ENCODE measurements at places on chromosomes 3 and 15.

DNA sequence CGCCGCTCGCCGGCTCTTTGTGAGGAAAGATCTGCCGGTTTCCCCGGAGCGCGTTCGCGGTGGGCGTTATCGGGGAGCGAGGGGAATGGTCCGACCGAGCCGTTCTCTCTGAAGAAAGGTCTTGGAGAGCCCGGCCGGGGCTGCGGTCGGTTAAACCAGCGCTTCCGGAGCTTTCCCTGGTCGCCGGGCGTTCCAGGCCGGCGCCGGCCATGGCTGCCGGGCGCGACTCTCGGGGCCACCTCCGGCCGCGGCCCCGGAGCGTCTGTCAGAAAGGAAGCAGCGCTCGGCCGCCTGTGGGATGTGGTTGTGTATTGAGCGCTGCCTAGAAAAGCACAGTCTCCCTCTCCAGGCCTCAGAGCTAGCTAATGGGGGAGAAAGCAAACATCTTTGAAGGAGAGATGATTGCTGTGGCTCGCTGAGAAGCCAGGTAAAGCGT is 731 bp downstream of the FYTTD1 start:
- DNase-seq: peak; percentile 80

- peak; percentile 94 for DNase-seq
Measured at GRCh38 chr3:160449636-160450598, at the start of gene TRIM59. TSS of gene TRIM59 (minus strand) at chr3:160449786. CDS start at chr3:160439183, 10,603 bp downstream.

- no peak for DNase-seq
Measured at GRCh38 chr3:14290631-14291385, 111.6 kb upstream of the SLC6A6 start.

DNA sequence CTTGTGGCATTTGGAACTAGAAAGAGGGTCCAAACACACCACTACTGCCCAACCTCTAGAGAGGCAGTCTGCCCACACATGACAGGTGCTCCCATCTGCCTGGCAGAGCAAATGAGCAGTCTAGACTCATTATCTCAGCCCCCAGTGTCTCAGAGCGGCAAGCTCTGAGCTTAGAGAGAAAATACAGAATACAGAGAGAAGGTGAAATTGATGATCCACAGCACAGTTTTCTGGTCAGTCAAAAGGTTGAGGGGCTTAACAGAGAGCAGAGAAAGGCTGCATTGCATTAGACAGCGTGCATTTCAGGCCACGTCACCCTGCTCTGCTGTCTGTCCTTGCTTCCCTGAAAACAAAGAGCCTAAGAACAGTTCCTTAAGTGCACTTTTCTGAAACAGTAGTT is 135.1 kb downstream of the KCNMB2 start:
- DNase-seq: no peak

DNA sequence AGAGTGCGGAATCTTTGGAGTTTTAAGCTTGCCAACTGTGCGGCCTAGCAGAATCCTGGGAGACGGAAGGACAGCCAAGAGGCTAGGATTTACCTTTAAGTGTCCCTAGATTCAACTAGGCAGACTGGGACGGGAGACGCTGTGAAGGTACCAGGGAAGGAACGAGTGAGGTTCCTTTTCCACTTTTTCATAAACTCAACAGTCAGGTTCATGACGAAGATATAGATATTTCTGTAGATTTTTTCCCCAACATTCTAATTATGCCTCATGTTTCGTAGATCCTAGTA is 564 bp upstream of the GABPB1 start:
- no peak for DNase-seq

DNA sequence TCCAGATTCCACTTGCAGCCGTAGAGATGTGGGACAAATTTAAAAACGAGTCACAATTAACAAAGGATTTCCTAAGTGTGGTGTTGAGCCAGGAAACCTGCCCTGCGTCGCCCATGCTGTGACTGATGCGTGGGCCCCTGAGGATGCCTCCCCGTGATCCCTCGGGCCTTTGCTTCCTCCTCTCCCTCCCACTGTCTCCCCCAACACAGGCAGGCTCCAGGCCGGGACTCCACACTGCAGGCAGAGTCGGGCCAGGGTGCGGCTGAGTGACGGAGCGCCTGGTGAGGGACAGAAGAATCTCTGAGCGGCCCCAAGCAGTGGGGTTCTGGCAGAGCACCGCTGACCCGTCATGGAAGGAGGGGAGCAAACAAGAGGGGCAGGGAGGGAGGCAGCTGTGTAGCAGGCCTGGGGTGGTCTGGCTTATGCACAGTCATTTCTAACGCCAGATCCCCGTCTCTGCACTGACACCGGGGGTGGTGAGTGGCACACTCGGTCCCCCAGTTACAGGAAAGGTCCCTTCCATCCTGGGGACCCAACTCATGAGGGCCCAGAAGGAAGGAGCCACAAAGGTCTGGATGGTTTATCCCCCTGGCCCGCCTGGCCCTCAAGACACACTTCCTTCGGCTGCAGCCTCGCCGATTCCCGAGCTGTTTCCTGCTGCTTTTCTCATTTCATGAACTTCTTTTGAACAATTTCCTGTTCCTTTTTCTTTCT is 91.0 kb downstream of the XXYLT1 start:
- no peak for DNase-seq

DNA sequence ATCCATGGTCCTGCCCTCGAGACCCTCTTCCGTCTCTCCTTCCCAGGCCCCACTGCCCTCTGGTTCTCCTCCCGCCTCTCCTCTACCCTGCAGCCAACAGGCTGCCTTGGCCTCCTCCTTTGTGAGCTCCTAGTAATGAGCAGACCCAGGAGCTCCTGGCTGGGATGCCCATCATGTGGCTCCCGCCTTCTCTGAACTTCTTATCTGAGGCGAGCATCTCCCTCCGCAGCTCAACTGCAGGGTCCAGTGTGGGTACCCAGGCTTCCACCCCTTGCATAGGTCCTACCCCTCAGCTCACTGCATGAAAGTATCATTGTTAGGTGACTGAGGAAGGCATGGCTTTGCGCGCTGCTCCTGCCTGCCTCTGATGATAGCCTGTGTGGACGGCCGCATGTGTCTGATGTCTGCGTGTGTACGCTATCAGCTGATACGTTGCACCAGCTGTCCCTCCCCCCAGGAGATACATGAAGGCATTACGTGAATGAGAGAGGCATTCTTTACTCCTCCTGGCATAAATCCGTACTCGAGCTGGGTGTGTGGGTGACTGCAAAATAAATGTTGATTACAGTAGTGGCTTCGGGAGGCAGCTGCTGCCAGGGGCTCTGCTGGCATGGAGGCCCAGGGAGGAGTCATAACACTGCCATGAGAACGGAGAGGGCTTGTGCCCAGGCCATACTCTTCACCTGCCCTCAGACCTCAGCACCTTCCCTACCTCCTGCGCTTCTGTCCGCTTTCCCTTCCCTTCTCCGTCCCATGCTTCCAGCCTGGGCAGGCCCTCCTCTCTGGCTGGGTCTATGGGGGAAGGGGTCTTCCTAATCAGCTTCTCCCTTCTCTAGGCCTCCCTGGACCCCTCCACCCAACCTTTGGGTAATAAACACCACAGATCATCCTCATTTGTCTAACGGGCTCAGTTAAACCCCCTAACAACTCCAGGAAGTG is 48.8 kb downstream of the ZNF710 start:
- no peak for DNase-seq

GRCh38 chr3:178152031-178152806 is 384.0 kb upstream of the KCNMB2 start:
- DNase-seq: no peak

DNA sequence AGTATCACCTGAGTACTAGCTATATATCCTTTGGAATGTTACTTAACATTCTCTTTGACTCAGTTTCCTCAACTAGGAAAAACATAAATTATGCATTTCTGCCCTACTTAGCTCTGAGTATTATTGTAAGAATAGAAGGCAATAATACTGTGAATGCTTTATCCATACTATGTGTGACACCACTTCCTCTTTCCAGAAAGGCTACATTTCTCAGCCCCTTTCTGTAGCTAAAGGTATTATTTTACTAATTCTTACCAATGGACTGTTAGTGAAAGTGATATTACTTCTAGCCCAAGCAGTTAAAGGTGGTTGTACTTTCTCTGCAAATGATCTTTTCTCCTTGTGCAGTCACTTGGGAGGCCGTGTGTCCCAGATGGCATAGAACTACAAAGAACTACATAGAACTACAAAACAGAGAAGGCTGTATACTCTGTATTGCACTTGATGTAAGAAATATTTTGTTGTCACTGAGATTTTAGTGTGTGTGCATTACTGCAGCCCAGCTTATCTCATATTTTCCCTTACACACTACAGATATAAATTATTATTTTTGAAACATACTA is 35.1 kb downstream of the MYH15 start:
- DNase-seq: no peak

GRCh38 chr15:77415450-77416147 is 4.3 kb downstream of the PEAK1 start:
- DNase-seq: no peak

DNA sequence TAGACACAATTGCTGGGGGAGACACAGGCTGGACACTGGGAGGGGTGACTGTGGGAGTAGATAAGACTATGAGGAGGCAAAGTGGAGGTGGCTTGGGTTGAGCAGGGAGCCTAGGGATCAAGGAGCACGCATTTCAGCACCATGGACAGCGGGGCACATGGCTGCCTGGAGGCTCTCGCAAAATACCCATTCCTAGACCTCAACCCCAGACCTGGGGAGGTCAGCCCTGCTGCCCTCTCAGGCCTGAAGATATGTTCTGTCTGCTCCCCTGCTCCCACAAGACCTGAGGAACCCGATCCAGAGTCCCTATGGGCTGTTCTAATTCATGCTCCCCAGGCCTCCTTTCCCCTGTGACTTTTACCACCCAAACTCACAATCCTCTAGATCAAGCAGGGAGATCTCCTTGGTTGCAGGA is 16.0 kb upstream of the CPEB1 start:
- DNase-seq: peak; percentile 50

DNA sequence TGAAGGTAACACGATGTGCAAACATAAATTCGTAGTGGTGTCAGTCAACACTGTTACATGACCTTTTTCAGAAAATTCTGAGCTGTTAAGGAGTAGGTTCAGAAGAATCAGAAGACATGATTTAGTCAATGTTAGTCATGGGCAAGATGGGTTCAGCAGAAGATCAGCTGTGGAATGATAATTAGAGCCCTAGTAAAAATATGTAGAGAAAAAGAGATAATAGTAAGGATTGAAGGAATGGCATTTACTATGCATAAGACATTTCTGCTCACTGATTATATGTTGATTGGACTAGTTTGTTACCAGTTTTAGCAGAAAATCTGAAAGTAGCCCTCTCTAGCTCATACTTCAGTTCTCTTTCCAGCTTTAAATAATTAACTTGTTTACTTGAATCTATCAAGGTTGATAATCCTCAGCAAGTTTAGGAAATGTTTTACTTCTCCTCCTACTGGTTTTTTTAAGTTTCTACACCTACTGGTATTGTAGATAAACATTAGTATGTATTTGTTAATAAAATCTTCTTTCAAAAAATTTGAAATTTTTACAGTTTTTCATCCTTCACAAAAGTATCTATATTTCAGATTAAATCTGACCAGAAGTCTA is 98.6 kb downstream of the ALCAM start:
- no peak for DNase-seq

DNA sequence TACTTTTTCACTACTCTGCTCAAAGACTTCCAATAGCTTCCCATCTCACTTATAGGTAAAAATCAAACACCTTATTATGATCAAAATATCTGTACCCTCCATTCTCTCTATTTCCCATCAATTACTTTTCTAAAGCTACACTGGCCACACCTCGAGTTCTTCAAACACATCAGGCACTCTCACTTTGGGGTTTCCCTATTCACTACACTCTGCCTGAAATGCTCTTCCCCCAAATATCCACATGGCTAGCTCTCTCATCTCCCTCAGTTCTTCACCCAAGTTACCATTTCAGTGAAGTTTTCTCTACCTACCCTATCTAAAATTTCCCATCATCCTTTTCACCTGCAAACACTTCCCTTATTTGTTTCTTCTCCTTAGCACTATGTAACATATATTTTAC is 14.8 kb downstream of the UBE3A start:
- DNase-seq: no peak

DNA sequence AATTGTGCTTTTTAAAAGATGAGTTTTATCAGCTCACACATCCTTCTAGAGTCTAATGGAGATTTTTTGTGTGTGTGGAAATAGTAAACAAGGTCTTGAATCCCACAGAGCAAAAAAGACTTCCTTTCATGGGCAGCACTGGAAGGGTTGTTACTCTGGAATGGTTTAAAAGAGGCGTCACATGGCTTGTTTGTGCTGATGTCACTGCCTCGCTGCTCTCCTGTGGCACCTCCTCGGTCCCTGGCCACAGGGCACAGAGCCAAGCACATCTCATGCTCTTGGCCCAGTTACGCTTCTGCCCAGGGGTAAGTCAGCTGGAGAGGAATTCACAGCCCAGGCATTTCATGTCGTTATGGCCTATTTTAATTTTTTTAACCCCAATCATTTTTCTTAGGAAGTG is 53.2 kb downstream of the PGPEP1L start:
- peak; percentile 42 for DNase-seq

- no peak for DNase-seq
Measured at GRCh38 chr15:91257746-91258414, 157.8 kb downstream of the SV2B start.

- DNase-seq: no peak
Measured at GRCh38 chr15:89824607-89824867, 9.9 kb upstream of the ANPEP start.

DNA sequence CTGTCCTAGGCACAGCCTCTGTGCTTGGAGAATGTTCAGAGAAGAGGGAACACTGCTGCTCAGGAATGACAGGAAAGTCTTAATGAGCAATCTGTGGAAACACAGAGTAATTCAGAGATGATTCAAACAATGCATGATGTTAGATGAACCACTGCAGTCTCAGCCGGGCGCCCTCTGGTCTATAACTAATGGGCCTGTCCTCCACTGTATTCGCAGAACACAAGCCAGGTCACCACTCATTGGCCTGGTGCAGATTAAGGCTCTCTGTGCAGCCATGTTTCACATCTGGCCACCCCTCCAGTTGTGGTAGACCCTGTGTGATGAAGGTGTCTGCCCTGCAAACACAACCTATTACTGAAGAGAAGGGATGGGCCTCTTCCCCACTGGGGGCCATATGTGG is 281.7 kb upstream of the ROPN1 start:
- DNase-seq: no peak

DNA sequence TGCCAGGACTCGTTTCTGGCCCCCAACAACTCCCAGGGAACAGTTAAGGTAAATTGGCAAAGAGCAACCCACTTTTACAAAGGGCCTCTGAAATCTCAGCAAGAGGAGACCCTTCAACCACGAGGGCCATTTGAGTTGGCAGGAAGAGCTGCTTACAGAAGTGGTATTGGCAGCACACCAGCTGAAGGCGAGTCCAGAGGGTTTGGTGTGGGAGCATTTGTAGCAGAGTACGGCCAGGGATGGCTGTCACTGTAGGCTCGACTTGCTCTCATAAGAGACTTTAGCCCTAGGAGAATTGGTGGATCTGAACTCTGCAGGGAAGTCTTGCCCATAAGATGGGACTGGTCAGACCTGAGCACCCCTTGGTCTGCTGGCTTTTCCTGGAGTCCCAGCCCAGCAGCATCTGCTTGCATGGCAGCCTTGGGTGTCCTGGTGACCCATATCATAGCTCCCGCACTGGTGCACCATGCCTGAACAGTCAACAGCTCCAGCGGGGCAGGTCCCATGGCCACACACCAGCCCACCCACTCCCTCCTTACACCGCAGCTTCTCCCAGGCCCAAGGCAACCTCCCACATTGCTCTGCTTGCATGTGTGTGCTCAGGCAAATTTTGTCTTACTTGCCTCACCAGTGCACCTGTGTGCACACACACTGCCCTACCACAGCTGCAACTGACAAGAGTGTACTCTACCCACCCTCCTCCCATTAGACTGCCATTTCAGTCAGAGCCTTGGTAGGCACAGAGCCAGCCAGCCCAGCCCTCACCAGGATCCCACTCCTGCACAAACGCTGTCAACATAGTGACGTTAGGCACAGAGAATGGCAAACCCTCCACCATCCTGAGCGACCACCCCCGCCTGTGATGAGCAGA is 861.6 kb upstream of the DPPA4 start:
- DNase-seq: no peak

- DNase-seq: peak; percentile 64
Measured at GRCh38 chr3:48023377-48023776, 7.2 kb upstream of the MAP4 start.

Data from COLO829 (cell line).